ENCODE measurements at places on chromosomes 6 and 20.

GRCh38 chr6:30356536-30356935 is 11.6 kb downstream of the RPP21 start:
- DNase-seq, result no peak

DNA sequence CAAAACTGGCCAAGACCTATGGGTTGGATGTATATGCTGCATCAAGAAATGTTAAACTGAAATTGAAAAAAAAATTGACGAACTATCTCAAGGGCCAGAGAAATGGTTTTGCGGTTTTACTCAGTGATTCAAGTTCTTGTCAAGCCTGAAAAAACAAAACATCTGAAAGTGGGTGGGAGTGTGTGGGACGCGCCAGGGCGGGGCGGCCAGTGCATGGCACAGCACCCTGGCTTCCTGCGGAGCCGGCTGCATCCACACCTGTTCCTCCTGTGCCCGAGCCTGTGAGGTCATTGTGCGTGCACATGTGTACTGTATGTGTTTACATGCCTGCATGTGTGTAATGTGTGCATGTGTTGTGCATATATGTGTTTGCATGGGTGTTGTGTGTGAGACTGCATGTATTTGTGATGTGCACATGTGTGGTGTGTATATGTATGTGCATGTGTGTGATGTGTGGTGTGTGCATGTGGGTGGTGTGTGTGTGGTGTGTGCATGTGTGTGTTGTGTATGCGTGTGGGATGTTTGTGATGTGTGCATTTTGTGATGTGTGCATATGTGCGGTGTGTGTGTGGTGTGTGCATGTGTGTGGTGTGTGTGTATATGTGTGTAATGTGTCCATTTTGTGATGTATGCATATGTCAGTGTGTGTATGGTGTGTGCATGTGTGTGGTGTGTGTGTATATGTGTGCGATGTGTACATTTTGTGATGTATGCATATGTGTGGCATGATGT is 59.8 kb downstream of the CDH4 start:
- no peak for DNase-seq

DNA sequence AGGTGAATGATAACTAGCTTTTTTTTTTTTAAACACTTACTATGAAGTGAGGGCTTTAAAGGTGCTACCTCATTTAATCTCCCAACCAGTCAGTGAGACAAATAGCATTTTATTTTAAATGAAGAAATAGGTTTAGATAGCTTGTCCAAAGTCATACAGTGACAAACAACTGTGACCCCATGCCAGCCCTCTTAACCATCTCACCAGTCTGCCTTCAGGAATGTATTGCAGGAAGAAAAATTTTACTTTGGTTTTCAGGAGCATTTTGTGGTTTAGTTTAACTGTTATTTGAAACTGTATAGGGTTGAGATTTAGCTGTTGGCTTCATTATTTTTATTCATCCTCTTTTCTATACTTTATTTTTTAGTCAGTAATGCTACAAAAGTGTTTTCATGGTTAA is 18.6 kb downstream of the DSE start:
- DNase-seq, result no peak

- no peak for DNase-seq
These were observed 102.4 kb upstream of the HSF2 start for GRCh38 chr6:122297010-122297409.

DNA sequence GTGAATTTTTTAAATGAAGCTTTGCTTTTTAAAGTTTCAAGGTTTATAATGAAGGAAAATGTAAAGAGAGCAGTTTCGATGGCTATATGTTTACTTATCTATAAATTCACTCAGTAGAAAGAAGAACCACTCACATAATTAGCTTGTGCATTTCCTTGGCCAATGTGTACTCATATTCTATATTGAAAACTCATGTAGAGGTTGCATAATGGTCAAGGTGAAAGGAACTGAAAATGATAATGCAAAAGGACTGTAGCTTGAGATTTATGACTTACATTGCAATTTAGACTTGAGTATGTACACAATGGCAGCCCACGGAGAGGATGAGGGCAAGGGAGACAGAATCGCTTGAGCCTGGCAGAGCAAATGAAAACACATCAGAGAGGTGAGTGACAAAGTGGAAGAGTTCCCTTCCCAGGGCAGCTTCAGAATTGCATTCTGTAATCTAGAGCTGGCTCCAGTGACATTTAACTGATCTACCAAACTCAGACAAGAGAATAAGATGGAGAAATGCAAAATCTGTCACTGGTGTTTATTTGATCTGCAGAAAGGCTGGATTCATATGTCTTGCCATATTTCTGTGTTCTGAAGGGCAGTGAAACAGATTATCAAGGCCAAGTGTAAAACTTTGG is 191.8 kb downstream of the TMEM200A start:
- DNase-seq, result no peak
